ENCODE measurements at places on chromosomes 6 and 20.

DNA sequence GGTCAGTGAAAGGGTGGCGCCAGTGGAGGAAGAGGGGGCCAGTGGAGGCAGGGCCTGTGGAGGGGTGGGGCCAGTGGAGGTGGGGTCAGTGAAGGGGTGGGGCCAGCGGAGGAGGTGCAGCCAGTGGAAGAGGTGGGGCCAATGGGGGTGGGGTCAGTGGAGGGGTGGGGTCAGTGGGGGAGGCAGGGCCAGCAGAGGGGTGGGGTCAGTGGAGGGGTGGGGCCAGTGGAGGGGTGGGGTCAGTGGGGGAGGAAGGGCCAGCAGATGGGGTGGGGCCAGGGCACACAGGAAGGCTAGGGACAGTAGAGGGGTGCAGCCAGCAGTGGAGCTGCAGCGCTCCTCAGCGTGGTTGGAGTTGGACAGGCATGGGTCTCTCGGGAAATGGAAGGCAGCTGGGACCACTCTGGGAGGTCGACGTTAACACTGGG lies 18.7 kb downstream of the ADRM1 start:
- no peak for DNase-seq

- DNase-seq = no peak
These were observed 284.0 kb upstream of the RUNX2 start for GRCh38 chr6:45044086-45044485.

GRCh38 chr20:58969439-58969838 lies 11.6 kb upstream of the NELFCD start:
- no peak for DNase-seq

DNA sequence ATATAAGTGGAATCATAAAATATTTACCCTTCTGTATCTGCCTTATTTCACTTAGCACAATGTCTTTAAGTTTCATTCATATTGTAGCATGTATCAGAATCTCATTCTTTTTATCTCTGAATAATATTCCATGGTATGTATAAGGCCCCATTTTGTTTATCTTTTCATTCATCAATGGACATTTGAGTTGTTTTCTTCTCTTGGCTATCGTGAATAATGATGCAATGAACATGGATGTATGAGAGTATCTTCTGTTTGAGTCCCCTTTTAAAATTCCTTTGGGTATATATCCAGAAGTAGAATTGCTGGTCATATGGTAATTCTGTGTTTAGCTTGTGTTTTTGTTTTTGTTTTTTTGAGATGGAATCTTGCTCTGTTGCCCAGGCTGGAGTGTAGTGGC lies 39.6 kb downstream of the E2F3 start:
- no peak for DNase-seq

DNA sequence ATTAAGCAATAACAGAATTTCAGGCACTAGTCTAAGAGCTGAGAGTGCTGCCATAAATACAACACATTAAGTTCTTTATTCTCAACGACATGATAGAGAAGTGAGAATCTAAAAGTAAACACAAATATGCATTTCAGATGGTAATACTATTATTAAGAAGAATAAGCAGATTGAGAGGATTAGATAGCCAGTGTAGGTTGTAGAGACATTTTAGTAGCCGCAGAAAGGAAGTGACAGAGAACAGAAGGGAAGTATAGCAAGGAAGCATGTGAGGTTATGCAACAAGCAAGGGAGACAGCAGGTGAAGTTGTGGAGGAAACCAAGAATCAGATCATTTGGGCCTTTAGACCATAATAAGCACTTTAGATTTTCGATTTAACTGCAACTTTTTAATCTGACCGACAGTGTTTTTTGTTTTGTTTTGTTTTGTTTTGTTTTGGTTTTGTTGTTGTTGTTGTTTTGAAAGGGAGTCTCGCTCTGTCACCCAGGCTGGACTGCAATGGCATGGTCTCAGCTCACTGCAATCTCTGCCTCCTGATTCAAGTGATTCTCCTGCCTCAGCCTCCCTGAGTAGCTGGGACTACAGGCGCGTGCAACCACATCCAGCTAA lies 737.0 kb upstream of the ADGRB3 start:
- DNase-seq = no peak

- no peak for DNase-seq
These were observed 302.9 kb upstream of the TCF21 start for GRCh38 chr6:133585978-133586377.

DNA sequence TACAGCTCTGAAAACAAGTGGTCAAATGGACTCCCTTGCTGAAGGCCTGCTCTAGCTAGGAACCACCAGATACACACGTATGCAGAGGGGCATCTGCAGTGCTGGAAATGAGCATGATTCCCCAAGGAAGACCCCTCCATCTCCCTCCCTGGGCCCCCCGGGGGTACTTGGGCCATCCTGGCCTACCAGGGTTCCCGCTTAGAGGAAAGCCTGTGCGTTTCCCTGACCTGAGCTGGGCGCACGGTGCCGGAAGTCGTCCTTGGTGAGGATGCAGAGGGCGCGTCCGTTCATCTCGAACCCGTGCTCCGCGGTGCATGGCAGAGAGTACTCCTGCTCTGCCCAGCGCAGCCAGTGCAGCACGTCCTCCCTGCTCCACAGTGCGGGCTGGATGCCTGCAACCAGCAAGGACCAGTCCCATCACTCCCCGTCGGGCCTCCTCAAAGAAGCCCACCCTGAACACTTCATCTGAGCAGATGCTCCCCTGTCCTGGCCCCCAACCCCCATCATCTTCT lies 11.8 kb downstream of the ETV7 start:
- DNase-seq = no peak

GRCh38 chr6:32291543-32291942 lies 67.7 kb upstream of the NOTCH4 start:
- DNase-seq = no peak

GRCh38 chr6:43665376-43665775 lies 20.5 kb downstream of the RSPH9 start:
- DNase-seq = no peak

DNA sequence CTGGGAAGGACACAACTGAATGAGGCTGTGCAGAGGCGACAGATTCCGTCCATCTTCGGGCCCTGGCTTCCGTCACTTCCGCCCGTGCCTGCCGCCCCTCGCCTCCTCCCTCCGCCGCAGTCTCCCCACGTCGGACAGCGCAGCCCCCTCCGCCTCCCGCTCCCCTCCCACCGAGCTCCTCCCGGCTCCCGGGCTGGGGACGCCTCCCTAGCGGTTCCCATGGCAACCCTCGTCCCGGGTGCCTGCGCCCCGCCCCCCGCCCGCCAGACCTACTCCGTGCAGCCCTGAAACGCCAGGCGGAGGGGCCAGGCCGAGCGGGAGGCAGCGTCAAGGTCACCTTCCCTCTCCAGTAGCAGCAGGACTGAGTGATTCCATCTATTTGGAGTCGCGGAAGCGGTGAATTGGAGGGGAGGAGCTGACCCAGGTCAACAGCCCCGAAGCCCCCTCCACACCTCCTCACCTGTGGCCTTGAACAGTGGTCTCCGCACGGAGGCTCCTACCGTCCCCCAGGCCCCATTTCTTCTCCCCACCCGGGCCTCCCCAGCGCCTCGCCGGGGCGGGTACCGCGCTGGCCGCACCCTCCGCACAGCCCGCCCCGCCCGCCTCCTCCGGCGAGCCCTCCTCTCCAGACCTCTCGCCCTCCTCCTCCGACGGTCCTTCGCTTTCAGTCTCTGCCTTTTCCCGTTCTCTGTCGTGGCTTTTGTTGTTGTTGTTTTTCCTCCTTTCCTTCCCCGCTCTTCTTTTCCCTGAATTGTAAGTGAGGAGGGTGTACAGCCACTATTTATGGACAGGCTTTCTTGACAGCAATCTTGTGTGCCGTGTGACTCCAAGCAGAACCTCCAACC lies 951 bp downstream of the NRSN2 start:
- peak; percentile 26 for DNase-seq

Measured in stimulated activated CD4-positive, alpha-beta T cell treated with anti-CD3 and anti-CD28 coated beads, TNF-alpha, amount 100 ng/mL, for 1 hour (primary cell).